ENCODE measurements at places on chromosomes 7 and 10.

- DNase-seq: no peak
Observed at GRCh38 chr7:27997188-27997707, 183.3 kb downstream of the JAZF1 start.

DNA sequence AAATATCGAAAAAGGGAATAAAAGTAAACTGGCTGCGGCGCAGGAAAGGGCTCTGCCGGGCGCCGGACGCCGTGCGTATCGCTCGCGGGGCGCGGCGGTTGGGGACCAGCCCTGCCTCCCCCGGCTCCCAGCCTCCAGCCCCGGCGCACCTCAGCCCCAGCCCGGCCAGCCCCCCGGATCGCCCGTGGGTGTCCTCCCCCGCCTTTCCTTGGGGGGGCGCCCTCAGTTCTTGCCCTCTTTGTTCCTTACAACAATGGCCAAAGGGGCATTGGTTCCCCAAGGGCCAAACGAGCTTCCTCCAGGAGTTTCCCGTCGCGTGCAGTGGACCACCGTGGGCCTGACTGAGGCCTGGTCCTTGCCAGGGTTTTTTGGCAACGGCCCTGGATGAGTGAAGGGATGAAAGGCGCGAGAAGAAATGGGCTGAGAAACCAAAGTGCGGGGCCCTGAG is 1.2 kb downstream of the MACROH2A2 start:
- no peak for DNase-seq

GRCh38 chr7:70681469-70682350 is 450.2 kb upstream of the GALNT17 start:
- no peak for DNase-seq

DNA sequence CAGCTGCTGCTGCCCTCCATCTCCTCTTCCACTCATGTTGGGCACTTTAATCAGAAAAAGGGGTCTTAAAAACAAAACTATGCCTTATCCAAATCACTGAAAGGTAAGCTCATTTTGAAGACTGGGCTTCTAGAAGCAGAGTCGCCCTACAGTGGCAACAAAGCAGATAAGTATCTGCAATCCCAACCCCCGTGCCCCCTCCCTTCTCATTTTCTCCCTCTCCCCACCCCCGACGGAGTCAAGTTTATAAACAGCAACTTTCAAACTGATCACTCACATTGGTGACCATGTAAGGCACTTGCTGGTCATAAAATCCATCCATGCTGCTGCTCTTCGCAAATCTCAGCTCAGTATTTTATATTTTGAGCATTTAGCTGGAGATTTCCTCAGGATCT is 738 bp downstream of the ETV1 start:
- DNase-seq: no peak

- DNase-seq: no peak
Observed at GRCh38 chr7:23012908-23013714, 819 bp downstream of the HYCC1 start.

DNA sequence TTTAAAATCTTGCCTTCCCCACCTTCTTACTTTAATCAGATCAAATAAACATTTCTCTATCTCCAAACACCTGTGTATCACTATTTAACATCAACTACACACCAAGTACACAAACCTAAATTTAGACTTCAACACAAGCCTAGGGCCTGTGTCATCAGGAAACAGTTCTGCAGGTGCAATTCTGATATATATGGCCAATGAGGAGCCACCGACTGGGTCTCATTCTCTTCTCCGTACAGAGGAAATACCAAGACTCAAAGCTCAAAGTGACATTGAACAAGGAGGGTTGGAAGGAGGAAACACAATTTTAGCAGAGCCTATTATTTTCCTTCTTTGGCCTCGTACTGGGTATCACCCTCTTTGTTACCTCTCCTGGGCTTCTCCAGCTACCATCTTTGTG is 152.6 kb upstream of the PRR15 start:
- DNase-seq: no peak

GRCh38 chr10:99370993-99371392 is 41.8 kb downstream of the CNNM1 start:
- no peak for DNase-seq

DNA sequence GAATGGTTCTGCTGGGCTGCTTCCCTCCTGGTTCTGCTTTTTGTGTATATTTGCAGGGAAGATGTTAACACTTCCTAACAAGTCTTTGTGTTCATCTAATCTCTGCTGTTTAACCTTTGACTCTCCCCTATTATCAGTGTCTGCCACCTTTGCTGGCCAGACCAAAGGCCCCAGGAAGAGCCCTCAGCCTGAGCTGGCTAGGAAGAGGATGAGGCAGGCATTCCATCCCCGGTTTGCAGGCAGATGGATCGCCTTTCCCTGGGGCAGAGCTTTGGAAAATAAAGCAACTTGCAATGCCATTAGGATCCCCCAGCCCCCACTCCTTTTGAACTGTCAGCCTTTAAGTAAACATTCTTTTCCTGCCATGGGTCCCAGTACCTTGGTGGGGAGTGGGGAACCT is 19.0 kb downstream of the DPCD start:
- DNase-seq: no peak

DNA sequence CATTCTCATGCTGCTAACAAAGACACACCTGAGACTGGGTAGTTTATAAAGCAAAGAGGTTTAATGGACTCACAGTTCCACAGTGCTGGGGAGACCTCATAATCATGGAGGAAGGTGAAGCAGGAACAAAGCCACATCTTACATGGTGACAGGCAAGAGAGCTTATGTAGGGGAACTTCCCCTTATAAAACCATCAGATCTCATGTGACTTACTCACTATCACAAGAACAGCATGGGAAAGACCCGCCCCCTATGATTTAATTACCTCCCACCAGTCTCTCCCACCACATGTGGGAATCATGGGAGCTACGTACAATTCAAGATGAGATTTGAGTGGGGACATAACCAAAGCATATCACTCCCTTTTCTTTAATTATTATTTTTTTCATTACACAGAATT is 16.6 kb downstream of the COL28A1 start:
- DNase-seq: no peak

DNA sequence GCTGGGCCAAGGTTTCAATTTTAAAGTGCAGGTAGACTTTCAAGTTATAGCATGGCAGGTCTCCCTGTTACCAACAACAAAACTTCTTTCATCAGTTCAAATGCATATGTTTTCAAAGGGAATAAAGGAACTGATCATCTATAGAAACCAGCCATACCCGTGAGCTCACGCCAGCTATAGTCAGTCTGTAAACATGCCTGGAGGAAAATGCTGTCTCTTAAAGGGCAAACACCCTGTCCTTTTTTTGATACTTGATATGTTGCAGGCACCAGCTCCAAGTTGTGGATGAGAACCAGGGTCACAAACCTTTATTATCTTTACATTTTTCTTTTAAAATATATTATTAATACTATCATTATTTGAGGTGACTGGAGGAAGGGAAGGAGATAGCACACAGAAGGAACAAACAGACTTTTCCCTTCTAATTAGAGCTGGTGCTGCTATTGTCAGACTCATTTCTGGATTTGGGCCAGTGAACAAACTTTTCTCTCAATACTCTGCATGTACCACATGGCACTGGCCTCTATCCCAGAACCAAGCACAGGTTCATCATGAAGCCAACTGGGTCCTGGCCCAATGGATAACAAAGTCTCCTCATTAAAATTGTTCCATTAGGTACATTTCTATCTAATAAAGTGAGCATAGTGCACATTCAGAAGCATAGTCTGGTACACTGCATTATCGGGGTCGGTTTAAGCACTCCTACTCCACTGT is 1102.4 kb downstream of the SORCS3 start:
- DNase-seq: no peak

DNA sequence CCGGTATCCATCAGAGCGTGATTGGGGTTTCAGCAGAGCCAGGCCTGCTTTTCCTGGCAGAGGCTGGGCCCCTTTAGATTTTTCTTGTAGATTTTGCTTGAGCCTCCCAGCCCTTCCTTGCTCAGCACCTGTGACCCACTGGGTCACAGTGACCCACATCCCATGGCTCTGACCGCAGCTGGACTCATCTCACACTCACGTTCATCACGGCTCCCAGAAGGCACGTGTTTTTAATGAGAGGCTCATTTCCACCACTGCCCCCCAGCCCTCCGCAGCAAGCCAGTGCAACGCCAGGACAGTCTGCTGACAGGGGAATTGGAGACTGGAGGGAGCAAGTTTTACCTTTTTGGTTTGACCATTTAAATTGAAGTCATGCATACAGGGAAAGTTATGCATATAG is 155.7 kb downstream of the CUX1 start:
- DNase-seq: no peak

GRCh38 chr7:137804836-137805235 is 41.9 kb downstream of the DGKI start:
- no peak for DNase-seq

DNA sequence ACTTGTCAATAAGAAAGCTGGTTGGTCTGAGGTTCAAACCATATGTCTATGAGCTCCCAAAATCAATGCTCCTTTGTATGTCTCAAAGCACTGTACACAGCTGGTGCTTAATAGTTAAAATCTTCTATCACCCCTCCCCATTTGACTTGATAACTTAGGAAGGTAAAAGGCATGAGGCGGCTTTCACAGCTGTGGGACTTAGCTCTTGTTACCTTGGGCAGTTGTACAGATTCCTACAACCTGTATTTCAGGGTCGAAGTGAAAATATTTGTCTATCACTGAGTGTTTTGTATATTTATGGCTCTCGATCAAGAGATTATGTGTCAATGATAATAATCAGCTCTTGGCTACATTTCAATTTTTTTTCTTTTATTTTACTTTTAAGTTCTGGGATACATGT is 992 bp upstream of the KIFBP start:
- DNase-seq: no peak

DNA sequence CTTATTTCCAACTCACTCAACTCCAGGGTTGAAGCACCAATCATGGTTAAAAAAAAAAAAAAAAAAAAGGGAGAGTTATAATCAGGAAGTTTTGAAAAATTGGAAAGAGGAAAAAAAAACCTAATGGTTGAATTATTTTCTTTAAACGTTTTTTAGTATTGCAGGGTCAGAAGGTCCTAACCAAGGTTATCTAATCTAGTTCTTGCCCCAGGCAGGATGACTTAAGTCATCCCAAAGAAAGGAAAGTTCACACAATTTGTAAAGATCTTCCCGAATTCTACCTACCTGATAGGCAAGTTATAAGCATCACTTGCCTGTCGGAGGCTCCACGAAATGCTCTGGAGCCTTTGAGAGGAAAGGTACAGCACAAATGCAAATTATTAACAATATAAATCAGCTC is 208.1 kb upstream of the PLXNA4 start:
- DNase-seq: no peak

DNA sequence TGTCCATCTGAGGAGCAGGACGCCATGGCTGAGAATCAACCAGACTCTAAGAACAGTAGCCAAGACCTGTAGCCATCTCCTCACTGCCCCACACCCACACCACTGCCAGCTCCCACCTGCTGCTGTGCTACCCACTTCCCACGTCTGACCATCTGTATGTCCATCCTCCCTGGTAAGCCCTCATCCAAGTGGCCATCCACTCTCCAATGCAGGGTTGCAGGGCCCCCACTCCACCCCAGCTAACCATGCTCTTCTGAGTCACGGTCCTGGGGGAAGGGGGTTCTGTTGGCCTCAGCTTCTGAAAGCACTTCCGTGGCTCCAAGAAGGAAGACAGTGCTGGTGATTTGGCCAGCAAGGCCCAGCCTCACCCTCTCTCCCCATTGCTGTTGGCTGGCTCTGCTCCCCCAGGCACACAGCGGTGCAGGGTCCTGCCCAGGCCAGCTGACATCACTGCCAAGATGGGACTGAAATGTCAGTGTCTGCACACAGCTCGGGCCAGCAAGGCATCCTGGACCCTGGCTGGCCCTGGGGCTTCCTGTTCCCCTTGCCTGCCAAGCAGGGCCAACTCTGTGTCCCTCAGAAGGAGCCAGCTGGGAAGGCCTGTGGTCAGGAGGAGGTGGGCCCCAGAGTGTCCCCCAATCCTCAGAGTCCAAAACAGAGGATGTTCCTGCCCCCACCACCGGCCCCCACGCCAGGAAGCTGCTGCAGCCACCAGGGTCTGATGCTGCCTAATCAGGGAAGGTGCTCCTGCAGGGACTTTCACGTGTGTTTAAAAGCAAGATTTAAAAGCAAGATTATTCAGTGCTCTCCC is 17.5 kb downstream of the RASGEF1A start:
- DNase-seq: no peak

GRCh38 chr10:70052462-70053217 is at the start of gene MACROH2A2:
TSS of gene MACROH2A2 (plus strand) at chr10:70052846. CDS start at chr10:70075659, 22,813 bp downstream.
- DNase-seq: no peak

GRCh38 chr10:67695555-67695954 is 440 bp downstream of the CTNNA3 start:
- DNase-seq: no peak

DNA sequence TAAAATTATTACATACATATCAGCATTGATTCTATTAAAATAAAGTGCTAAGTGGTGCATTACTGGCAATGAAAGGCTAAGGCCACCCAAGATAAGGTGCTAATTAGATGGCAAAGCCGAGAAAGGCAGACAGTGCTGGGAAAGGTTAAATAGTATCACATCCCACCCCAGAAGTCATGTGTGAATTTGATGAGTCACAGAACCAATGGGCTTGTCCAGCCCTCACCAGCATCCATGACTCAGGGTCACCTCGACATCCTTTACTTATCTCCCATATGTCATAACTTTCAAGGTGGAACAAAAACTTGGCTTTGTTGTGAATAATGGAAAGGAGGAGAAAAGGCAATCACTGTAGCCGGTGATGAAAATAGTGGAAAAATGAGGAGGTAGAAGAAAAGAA is 459.1 kb downstream of the PLXNA4 start:
- no peak for DNase-seq

DNA sequence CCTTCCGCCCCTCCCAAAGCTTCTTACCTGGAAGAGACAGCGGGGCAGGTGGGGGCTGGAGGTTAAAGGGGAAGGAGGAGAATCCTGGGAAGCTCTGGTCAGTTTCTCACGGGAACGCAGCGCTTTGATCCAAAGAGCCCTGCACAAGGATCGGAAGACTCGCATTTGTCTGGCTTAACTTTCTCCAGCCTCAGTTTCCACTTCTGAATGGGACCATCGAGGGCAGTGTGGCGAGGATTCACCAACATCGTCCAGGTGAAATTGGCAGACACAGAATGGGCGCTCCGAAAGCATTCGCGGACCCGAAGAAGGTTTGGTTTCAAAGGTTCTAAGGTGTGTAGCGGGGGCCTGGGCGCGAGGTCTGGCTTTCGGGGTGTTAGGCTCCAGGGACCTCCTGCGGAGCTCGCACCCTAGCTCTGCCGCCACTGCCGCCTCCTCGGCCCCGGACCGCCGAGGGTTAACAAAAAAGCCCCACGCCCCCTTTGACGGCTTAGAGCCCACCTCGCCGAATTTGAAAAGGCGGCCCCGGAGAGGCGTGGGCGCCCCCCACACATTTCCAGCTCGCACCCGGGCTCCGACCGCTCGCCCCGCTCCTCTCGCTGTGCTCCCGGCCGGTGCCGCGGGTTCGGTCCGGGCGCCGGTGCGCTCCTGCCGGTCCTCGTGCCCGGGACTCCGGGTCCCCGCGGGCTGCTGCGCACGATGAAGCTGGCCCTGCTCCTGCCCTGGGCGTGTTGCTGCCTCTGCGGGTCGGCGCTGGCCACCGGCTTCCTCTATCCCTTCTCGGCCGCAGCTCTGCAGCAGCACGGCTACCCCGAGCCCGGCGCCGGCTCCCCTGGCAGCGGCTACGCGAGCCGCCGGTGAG is at the start of gene COL26A1:
TSS of gene COL26A1 (plus strand) at position 542 of the 862 bp plus-strand sequence. CDS start at position 700, 158 bp downstream.
- DNase-seq: no peak

- no peak for DNase-seq
Observed at GRCh38 chr10:18159557-18159956, 19.3 kb downstream of the CACNB2 start.

GRCh38 chr10:70776455-70777005 is 8.6 kb downstream of the TBATA start:
- no peak for DNase-seq
